ENCODE measurements at places on chromosomes 3 and 15. TPM values are rescaled to one million over a fixed set of nuclear protein-coding genes. Genes with fewer than 3 reads are reported as not detected.

DNA sequence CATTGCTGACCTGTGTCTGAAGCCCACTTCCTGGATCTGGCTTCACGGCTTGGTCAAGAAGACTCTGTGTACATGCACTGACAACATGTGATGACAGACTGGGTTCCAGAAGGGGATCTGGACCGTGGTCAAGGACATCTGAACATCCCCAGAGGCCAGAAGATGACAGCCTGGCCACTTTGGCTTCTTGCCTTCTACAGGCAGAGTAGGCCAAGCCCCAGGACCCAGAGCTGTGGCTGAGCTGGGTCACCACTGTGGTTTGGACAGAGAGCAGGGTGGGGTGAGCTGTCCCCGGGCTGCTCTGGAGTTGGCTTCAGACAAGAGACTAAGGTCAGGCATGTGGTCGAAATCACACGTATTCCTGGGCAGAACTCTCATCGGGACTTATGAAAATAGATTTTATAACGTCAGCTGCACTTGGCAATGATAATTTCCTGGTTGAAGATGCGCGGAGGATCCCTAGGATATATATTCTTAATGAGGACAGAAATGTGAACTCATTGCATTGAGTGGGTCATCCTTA is 114.1 kb upstream of the FRMD4B start:
- no peak for DNase-seq

DNA sequence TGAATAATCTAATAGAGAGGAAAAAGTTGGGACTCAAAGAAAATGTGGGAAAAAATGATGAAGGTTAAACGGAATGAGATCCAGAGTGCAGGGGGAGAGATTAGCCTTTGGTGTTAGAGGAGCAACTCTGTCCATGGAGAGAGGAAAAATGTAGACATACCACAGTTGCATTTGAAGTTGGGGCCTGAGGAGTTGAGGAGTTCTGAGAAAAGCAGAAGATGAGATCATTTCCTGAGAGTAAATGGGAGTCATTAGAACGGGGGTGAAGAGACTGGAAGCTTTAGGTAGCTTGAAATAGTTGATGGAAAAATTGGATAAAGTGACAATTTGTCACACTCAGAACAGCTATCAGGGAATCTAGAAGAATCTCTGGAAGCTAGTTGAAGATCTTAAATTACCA is 7.3 kb downstream of the CCR5AS start:
- no peak for DNase-seq

- no peak for DNase-seq
These were observed 15.3 kb upstream of the NRROS start for GRCh38 chr3:196624067-196624790.

GRCh38 chr3:55061720-55062034 is 133.8 kb upstream of the LRTM1 start:
- no peak for DNase-seq

GRCh38 chr3:187101184-187102072 is 37.9 kb downstream of the RPL39L start:
- peak; percentile 77 for DNase-seq

DNA sequence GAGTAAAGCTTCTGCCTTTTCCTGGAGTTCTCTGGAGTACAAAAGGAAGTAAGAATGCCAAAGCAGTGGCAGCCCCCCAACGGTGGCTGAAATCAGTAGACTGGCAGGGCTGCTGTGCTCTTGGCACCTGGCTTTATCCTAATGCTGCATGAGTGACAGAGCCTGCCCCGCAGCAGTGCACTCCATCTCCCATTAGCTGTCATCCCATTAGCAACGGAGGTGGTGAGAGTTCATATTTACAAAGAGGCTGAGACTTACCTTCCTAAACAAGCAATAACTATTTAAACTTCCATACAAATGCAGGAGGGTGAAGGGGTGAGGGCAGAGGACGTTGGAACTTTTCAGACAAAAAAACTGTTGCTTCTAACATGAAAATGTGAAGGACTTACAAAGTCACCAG is 51.9 kb downstream of the SERPINI1 start:
- DNase-seq, result no peak

DNA sequence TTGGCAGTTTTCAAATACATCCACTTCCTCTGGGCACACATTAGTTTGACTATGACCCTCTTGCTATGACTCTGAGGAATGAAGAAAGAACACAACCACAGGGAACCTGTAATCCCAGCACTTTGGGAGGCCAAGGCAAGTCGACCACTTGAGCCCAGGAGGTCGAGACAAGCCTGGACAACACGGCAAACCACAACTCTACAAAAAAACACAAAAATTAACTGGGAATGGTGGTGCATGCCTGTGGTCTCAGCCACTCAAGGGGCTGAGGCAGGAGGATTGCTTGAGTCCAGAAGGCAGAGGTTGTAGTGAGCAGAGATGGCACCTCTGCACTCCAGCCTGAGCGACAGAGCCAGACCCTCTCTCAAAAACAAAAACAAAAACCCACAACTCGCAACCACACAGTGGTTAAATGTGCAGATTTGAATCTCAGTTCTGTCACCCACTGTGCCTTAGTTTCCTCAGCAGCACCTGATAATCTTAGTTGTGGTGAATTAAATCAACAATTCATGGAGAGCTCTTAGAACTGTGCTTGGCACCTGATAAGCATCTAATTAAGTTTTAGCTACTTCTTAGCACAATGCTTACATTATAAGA is 65.7 kb downstream of the MYLK start:
- no peak for DNase-seq

- DNase-seq, result no peak
These were observed 2.7 kb downstream of the LIPH start for GRCh38 chr3:185549651-185550111.

DNA sequence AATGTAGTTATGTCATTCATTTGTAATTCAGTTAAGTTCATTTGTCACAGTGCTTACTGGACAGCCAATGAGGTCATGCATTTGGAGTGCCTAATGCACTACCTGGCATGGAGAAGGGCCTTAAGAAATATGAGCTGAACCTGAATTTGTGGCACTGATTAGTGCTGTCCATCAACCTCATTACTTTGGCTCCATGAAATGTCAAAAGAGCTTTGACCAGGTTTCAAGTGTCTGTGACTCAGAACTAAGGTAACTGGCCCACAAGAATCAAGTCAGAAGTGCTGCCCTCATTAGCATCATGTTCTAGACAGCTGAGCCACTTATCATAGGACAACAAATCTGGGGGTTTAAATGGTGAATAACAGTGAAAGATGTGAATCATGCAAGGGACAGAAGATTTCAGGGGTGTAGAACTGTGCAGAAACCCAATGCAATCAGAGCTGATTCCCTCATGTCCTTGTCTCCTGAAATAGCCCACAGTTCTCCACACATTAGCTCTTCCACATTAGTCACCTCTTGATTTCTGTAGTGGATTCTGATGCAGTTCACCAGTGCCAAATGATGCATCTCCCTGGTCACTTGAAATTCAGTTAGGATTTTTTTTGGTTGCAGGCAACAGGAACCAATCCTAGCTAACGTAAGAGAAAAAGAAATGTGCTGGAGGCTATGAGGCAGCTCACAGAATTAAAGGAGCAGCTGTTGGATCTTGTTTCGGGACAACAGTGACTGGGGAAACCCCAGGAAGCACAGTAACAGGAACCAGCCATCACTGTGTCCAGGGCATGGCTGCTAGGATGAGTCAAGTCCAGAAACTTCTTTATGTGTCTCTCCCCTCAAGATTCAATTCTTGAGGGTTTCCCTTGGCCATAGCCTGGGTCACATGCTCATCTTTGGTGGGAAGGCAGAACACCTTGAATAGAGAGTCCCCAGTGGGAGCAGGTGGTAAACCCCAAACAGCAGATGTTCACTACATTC is 38.7 kb downstream of the CHST2 start:
- no peak for DNase-seq

DNA sequence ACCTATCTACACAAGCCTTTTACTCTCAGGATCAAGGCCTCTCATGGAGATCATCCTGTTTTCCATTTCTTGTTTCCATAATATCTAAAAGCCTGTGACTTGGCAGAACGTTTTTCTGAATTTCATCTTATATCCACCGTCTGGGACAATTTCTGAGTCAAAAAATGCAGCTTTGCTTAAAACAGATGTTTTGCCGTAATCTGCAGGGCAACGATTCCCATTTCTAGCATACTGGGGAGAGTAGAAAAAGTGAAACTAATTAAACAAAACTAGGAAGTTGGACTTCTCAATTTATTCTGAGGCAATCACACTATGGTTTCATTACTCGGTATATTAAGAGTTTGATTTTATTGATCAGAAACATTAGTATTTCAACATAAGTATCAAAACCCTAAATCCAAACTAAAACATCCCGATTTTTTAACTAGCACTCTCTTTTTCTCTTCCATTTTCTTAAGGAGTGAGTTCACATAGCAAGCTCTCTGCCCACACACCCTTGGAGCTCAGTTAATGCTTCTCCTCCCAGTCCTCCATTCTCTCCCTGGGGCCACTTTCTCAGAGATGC is 33.6 kb downstream of the SPATA12 start:
- DNase-seq, result no peak

DNA sequence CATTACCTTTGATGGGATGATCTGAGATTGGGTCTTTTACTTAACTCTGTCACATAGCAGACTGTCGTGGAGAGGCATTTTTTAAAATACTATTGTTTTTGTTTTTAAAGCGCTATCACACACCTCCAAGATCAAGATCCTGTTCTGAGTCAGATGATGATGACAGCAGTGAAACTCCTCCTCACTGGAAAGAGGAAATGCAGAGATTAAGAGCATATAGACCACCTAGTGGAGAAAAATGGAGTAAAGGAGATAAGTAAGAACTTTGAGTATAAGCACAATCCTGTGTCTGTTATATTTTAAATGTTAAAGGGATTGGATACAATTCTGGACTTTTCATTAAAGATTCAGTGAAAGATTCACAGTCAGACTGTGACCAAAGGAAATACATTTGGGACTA is 18.4 kb upstream of the ZBTB47 start:
- DNase-seq, result no peak

- no peak for DNase-seq
These were observed 2.2 kb downstream of the MBNL1 start for GRCh38 chr3:152270937-152271336.

GRCh38 chr3:197151580-197151979 is 122.0 kb upstream of the MELTF start:
- DNase-seq, result no peak

- no peak for DNase-seq
These were observed 20.1 kb downstream of the MAPKAPK3 start for GRCh38 chr3:50637011-50637410.

GRCh38 chr3:184300378-184300720 is 1.3 kb downstream of the PSMD2 start:
- no peak for DNase-seq

DNA sequence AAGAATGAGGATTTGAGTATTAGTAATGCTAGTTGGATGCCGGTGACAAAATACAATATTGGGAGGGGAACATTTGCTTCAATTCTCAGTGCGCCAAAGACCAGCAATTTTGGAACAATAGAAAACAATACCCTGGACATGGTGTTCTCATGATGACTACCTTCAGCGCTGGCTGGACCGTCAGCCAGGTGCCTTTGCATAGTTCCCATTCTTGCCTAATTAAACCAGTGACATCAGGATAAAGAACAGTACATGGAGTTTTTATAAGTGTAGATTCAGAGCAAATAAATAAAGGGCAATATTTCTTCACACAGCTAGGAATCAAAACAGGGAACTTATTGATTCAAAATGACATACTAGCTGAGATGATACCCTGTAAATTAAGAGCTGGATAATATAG is 404.8 kb upstream of the RORA start:
- DNase-seq, result no peak

DNA sequence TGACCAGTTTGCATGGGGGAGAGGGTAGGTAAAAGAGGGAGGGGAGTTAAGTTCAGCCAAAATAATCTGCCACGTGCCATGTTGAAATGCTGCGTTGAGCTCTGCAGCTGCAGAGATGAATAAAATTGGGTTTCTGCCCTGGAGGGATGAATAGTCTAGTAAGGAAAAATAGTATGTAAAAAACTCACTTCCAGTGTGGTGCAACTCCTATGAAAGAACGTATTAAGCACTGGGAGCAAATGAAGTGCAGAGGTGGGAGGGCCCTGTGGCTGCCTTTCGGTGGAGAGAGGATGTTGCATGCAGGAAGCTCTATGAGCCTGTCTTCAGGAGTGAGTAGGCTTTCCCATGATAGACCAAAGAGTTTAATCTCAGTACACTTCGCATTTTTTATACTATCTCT is 8.6 kb downstream of the CEP63 start:
- no peak for DNase-seq

- no peak for DNase-seq
These were observed 124.6 kb upstream of the SGO1 start for GRCh38 chr3:20310629-20311028.

GRCh38 chr15:93235926-93236780 is 147.1 kb upstream of the RGMA start:
- no peak for DNase-seq

DNA sequence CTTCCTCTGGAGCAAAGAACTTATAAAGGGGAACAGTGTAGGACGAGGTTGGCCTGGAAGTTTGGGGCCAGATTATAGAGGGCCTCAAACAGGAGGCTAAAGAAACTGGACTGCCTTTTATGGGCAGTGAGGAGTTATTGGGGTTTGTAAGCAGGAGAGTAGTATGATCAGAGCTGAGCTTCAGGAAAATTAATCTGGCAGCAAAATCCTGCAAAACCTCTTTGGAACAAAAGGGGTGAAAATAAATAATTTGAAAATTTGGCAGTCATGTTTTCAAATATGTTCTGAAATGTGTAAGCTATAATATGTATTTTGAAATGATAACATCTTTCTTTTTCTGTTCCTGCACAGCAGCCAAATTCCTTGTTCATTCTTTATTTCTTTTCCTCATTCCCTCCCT is 164.9 kb downstream of the THSD4 start:
- no peak for DNase-seq

- DNase-seq, result no peak
These were observed 51.0 kb downstream of the MME start for GRCh38 chr3:155131104-155131503.

GRCh38 chr3:115859002-115859807 is 235.9 kb downstream of the GAP43 start:
- DNase-seq, result no peak

DNA sequence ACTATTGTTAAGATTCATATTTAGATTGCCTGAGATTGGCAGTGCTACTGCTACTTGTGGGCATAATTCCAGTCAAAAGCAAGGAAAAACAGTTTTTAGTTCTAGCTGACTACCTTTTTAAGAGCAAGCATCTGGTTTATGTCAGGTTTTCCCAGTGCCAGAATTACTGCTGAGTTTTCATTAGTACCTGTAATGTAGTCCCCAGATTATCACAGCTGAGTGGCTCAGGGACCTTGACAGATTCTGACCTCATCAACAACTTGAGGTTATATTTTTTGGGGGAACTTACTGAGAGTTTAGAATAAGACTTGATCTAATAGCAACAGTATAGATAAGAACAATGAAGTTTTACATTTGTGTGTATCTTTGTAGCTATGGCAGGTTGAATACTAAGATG is 31.0 kb downstream of the NXPE3 start:
- no peak for DNase-seq

GRCh38 chr3:10925436-10926255 is 66.9 kb upstream of the SLC6A1 start:
- DNase-seq, result no peak

Gene ACKR4
- 4.7 TPM for total RNA-seq

Gene SERPINI2
- total RNA-seq, result not detected

Gene SPESP1
- 2.8 TPM for total RNA-seq

Gene NR1I2
- total RNA-seq, result not detected

Gene CLDN18
- total RNA-seq, result not detected

Gene EOGT
- total RNA-seq, result 44.1 TPM

Gene SENP8
- total RNA-seq, result 0.77 TPM

Gene CCR1
- 0.77 TPM for total RNA-seq

Gene TMEM62
- 24.7 TPM for total RNA-seq

Gene CD86
- total RNA-seq, result 3.6 TPM

Gene C2CD4A
- total RNA-seq, result 0.21 TPM

Gene ASB14
- not detected for total RNA-seq

Gene SOX14
- not detected for total RNA-seq

Gene CADM2
- total RNA-seq, result 6.6 TPM

Gene SEMA7A
- total RNA-seq, result 0.29 TPM

Gene LAMB2
- 430 TPM for total RNA-seq

Gene CLCN2
- 0.77 TPM for total RNA-seq
